ENCODE measurements at places on chromosomes 7 and 10.

DNA sequence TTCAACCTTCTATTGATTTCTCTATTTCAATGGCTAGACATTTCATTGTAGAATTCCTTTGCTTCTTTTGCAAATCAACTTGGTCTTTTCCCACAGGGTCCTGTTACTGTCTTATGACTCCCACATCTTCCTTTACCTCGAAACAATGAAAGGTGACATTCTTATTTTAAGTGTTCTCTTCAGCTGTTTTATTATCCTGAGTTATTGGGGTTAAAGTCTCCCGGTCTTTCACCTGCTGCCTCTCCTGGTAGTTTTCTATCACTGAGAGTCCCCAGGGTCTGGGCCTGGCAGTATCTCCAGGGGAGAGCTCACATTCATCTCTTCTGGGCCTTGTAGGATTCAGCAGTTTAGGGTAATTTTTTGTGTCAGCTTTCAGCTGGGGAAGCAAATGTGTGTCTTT lies 95.8 kb downstream of the HECW1 start:
- no peak for DNase-seq

- no peak for DNase-seq
Observed at GRCh38 chr10:29733323-29733722, 98.6 kb upstream of the SVIL start.

- no peak for DNase-seq
Observed at GRCh38 chr7:41002741-41003610, 699.9 kb downstream of the INHBA start.

GRCh38 chr10:113033991-113034390 lies 83.9 kb downstream of the TCF7L2 start:
- DNase-seq = no peak

DNA sequence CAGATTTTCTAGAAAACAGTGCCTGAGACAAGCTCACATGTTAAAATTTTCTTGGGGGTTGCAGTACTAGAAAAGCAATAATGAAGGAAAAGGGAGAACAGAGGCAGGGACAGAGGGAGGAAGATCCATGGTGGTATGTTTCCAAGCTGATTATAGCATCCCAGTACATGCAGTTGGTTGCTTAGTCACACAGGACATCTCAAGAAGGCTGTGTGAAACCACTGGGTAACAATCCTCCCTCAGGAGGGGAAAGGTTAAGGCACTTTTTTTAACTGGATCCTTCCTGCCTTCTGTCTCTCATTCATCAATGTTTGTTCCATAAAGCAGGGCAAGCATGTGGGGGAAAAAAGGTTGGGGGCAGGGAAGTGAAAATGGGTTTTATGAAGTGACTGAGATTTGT lies 6.1 kb upstream of the IMMP2L start:
- no peak for DNase-seq

- no peak for DNase-seq
Observed at GRCh38 chr10:75429159-75429827, 2.1 kb upstream of the LRMDA start.

DNA sequence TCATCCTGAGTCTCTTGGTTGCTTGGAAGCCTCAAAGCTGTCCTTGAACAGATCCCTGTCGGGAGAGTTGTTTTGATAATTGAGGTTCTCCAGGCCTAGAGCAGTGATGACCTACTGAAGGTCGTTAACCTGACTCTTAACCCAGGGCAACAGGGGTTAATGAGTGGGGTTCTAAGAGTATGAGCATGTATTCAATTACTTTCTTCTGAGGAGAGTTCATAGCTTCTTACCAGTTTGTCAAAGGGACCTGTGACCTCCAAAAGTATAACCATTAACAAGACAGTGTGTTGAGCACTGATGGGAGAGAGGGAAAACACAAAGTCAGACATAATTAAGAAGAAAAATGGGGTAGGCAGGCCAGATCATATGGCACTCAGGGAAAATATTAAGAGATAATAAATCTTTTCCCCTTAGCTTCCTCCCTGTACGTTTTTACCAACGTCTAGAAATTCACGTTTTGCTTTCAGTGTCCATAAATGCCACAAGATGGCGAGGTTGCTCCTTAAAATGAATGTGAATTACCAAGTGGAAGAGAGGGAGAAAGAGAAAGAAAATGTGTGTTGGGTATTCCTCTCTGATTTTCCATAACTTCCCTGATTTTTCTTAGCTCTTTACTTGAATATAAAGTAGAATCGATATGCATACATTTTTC lies 97.6 kb downstream of the SUGCT start:
- DNase-seq = no peak

GRCh38 chr7:2480070-2480408 lies 3.8 kb upstream of the GRIFIN start:
- no peak for DNase-seq

- DNase-seq = no peak
Observed at GRCh38 chr7:132935608-132936007, 146.3 kb downstream of the CHCHD3 start.

Measured in T-helper 17 cell (primary cell).